ENCODE measurements at places on chromosomes 16 and 17. TPM values are rescaled to one million over a fixed set of nuclear protein-coding genes. Genes with fewer than 3 reads are reported as not detected.

The CBLN1 gene
- total RNA-seq, result 0.70 TPM

The EFNB3 gene
- 0.35 TPM for total RNA-seq

- peak; percentile 86 for DNase-seq
Measured at GRCh38 chr17:83089328-83090132, 10.1 kb downstream of the METRNL start.

DNA sequence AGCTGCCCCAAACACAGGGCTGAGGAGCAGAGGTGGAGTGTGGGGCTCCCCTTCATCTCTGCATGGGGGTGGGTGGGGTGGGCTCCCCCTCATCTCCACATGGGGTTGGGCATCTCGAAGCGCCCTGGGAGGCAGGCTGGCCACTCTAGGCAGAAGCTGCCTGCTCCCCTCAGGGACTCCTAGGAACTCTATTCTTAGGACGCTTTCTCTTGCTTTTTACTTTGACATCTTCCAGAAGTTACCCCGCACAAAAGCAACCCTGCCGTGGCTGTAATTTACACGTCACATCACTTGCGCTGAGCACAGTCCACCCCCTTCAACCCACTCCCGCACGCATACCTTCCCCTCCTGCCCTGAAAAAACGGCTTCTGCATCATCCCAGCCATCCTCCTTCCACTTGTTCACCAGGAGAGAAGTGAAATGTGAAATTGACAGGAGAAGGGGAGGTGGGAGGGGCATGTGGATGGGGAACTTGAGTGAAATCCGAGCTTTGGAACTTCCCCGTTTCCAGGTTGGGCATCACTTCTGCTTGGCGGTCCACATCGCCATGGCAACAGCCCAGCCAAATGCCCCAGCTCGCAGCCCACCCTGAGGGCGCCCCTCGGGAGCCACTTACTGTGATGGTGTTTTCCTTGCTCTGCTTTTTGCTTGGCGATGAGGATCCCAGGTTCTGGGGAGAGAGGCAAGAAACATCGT lies 53.7 kb upstream of the RCVRN start:
- DNase-seq, result no peak

GRCh38 chr17:81547614-81547982 lies 4.6 kb downstream of the FAAP100 start:
- no peak for DNase-seq

DNA sequence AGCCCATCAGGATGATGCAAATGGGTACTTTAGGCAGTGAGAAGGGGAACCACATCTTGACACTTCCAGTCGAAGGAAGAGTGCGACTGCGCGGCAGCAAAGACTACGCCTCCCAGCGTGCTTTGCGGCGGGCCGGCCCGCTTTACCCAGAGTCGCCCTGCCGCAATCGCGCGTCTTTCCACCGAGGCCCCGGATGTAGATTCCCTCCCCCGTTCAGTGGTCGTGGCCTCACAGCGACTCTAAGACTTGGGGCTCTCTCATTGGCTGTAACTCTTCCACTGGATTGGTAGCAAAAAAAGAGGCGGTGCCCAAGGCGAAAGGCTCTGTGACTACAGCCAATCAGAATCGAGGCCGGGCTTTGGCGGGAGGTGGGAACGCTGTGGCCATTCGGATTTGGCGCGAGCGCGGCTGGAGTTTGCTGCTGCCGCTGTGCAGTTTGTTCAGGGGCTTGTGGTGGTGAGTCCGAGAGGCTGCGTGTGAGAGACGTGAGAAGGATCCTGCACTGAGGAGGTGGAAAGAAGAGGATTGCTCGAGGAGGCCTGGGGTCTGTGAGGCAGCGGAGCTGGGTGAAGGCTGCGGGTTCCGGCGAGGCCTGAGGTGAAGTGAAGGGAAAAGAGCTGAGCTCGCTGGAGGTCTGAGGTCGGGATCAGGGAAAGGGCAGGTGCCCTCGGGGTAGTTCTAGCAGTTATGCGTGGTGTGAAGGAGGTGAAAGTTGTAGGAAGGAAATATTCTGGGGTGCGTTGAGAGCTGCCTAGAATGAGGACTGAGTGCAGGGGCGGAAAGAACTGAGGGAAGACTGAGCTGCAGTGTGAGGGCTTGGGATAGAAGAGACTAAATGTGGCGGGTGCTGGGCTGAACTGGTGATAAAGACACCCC lies at the start of gene CDC6:
Gene CDC6 (plus strand): TSS at position 386 of the 876 bp plus-strand sequence. CDS start 1,542 bp downstream, outside the sequence.
- DNase-seq, result peak; percentile 99

DNA sequence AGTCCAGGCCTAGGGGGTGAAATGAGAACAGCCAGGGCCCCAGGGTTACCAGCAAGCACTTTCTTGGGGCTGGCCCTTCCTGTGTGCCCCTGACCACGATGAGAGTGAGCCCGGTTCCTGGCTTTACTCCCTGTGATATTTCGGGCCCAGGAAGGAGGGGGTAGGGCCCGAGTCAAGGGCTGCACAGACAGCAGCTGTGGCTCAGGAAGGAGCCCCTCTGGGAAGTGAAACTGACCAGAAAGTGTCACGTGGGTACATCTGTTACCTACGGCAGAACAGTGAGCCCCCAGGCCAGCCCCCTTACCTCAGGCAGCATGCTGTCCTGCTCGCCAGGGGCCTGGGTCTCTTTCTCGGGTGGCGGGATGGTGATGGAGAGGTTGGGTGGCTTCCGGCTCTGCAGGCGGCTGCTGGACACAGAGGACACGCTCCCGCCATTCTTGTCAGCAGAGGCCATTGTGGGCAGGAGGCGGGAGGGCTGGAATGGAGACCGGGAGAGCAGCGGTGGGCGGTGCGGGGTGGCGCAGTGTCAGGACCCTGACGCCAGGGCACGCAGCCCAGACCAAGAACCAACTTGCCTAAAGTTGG lies 13.8 kb downstream of the AANAT start:
- DNase-seq, result no peak

DNA sequence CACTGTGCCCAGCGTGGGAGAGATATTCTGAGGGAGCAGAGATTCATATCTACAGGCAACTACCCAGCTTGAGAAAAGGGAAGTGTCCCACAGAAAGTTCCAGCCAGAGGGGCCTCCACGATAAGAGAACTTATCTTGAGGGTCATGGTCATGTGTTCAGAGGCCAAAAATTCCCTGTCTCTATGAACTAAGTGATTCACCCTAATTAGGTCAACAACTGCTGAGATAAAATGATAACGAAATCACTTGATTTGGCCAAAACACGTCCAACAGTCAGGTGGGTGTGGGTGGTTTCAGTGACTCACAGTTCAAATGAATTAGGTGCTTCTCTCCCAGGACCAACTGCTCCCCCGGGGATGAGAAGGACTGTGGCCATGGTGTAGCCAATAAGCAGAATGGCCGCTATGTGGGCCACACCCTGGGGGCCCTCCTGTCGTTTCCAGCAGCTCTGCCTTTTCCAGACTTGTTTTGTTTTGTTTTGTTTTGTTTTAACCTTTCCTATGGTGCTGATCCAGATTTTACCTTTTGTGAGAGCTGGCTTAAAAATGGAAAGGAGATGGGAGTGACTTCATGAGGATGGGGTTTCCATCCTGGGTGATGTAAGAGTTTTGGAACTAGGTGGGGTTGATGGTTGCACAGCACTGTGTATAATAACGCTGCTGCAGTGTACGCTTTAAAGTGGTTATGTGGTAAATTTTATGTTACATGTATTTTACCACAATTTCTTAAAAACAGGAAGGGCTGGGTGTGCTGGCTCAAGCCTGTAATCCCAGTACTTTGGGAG lies 8.7 kb downstream of the DNAI2 start:
- no peak for DNase-seq

The SIAH1 gene
- total RNA-seq, result 26.8 TPM

The G6PC1 gene
- total RNA-seq, result 0.67 TPM

The TBC1D3L gene
- 14.1 TPM for total RNA-seq

The SLC16A11 gene
- total RNA-seq, result 1.7 TPM

DNA sequence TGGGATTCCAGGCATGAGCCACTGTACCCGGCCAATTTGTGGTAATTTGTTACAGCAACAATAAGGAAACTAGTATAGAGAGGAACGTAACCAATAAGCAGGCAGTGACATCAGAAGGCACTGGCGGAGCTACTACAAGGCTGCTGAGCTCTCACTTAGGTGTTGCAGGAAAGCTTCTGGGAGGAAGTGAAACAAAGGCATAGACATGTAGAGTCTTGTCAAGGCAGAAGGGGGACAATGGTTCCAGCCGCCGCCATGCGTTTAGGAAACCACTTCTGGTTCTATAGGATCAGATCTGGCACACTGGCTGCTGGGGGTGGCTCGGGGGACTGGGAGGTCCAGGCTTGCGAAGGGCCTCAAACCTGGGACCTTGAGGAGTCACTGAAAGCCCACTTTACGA lies 9.4 kb upstream of the CPSF4L start:
- DNase-seq, result peak; percentile 53

The RCVRN gene
- 0.27 TPM for total RNA-seq

- DNase-seq, result no peak
Measured at GRCh38 chr17:1693339-1693738, 8.7 kb upstream of the PRPF8 start.

The TPSD1 gene
- total RNA-seq, result 0.58 TPM

The KRT40 gene
- total RNA-seq, result not detected

- no peak for DNase-seq
Measured at GRCh38 chr16:50526796-50527195, 21.4 kb upstream of the NKD1 start.

DNA sequence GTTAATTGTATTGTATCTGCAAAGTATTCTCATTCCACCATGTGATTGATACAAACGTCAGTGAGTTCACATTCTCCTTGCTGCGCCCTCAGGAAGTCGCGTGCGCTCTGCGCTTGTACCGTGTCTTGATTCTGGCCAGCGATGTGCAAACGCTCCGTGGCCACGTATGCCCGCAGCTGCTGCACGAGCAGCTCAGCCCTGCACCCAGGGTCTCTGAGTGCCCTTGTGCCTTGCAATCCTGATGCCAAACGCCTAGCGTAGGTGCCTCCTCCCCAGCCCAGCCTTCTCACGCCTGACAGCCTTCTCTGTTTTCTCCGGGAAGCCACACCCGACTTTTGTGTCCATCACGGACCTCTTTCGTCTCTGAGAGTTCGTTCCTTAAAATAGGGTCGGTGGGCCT lies 9.4 kb downstream of the ZNF469 start:
- no peak for DNase-seq

The PRR35 gene
- not detected for total RNA-seq

DNA sequence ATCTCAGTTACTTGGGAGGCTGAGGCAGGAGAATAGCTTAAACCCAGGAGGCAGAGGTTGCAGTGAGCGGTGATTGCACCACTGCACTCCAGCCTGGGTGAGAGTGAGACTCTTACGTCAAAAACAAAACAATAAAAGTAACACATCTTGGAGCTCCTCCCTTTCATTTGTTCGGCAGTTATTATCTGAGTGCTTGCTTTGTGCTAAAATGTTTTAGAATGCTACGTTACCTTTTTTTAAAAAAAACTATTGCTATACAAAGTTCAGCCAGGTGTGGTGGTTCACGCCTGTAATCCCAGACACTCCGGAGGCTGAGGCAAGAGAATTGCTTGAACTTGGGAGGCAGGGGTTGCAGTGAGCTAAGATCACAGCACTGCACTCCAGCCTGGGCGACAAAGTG lies 15.8 kb downstream of the IST1 start:
- DNase-seq, result no peak

GRCh38 chr17:28878158-28878910 lies 19.2 kb downstream of the FLOT2 start:
- no peak for DNase-seq

The PRR14 gene
- 65.6 TPM for total RNA-seq

The CCL7 gene
- total RNA-seq, result not detected

DNA sequence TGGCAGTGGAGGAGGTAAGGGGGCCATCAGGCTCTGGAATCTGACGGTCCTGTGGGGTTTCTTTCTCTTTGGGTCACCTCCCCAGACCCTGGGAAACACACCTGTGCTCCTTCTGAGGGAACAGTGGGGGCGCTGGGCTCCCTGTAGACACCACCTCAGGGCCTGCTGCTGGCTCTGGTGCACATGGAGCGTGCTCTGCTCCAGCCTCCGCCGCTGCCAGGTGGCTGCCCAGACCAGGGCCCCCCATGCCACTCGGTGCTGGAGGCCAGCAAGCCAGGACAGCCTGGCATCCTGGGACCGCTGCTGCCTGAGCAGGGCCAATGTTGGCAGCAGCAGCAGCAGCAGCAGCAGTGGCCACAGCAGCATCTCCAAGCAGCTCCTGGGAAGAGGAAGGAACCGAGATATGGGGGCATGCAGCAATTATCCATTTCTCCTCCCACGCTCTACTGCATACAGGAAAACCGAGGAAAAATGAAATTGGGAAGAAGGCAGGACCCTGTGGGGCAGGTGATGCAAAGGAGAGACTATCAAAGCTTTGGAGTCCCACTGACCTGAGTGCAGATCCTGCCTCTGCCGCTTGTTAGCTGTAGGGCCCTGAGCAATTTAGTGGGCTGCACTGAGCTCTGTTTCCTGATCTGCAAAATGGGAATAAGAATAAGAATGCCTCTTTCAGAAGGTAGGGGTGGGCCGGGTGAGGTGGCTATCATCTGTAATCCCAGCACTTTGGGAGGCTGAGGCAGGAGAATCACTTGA lies 902 bp downstream of the GHDC start:
- DNase-seq, result no peak

DNA sequence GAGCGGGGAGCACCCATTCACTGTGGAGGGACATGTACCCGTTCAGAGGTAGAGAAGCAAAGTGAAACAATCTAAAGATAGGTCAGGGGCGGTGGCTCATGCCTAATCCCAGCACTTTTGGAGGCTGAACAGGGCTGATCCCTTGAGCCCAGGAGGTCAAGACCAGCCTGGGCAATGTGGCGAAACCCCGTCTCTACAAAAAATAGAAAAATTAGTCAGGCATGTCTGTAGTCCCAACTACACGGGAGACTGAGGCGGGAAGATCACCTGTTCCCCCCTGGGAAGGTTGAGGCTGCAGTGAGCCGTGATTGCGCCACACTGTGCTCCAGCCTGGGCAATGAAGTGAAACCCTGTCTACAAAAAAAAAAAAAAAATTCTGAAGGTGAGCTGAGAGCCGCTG lies 21.7 kb downstream of the MYL4 start:
- no peak for DNase-seq

The CES4A gene
- total RNA-seq, result 10.1 TPM

The WFDC1 gene
- 7.5 TPM for total RNA-seq

DNA sequence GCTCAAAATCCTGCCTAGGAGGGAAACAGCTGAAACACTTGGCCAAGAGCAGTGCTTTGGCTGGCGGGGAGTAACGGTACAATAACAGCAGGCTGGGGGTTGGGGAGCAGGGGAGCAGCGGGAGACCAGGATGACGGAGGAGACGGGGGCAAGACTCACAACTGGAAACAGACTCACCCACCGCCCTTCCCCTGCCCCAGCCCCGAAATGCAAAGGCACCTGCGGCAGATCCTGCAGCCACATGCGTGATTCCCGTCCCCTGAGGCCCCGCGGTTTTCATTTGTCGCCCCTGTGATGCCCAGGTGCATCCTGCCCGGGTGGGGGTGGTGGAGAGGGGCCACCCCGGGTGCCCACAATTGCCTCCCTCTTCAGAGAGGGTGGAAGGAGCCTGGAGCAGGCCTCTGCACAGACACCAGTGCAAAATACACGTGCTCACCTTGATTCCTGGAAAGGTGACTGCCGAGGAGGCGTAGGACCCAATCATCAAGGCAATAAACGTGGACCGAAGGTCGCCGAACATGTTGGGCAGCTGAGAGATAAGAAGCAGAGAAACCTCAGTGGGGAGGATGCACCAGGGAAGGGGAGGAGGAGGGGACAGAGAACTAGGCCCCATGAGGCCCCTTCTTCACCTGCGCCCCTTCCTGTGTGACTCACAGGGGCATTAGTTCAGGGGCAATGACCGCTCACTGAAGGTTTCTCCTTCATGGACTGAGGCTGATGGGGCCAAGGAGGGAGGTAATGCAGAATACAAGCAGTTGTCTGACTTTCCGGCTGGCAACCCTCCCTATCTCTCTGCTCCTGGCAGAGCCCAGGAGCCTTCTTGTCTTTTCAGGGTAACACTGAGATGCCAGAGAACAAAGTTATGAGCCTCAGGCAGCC lies 30.4 kb upstream of the PITPNA start:
- DNase-seq, result peak; percentile 84

The ERN2 gene
- total RNA-seq, result 89.4 TPM

GRCh38 chr16:19393226-19394111 lies 24.2 kb upstream of the TMC5 start:
- DNase-seq, result peak; percentile 59

The KRTAP4-5 gene
- total RNA-seq, result not detected
